Right ventricle myocardium inferior (tissue), 1 donor: ENCODE measurements at places on chromosomes 6 and 20. TPM values are rescaled to one million over a fixed set of nuclear protein-coding genes. Genes with fewer than 3 reads are reported as not detected.

DNA sequence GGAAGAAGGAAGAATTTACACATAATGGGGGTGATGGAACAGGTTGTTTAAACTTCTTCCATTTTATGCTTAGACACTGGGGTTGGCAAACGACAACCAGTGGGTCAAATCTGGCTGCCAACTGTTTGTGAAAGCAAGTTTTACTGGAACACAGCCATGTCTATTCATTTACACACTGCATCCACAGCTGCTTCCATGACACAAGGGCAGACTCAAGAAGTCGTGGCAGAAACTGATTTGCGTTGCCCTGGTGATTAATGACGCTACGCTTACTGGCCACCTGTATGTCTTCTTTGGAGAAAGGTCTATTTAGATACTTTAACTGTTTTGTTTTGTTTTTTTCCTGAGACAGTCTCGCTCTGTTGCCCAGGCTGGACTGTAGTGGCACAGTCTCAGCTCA is 19.0 kb downstream of the CTCFL start:
- DNase-seq: no peak

- no peak for DNase-seq
These were observed 48.1 kb downstream of the TBC1D7 start for GRCh38 chr6:13280254-13280653.

The C20orf144 gene
- not detected for total RNA-seq

The RIMS1 gene
- total RNA-seq: 1.3 TPM

- DNase-seq: no peak
These were observed 457.8 kb downstream of the EPM2A start for GRCh38 chr6:145277358-145278086.
